ENCODE measurements at places on chromosomes 11 and 22.

DNA sequence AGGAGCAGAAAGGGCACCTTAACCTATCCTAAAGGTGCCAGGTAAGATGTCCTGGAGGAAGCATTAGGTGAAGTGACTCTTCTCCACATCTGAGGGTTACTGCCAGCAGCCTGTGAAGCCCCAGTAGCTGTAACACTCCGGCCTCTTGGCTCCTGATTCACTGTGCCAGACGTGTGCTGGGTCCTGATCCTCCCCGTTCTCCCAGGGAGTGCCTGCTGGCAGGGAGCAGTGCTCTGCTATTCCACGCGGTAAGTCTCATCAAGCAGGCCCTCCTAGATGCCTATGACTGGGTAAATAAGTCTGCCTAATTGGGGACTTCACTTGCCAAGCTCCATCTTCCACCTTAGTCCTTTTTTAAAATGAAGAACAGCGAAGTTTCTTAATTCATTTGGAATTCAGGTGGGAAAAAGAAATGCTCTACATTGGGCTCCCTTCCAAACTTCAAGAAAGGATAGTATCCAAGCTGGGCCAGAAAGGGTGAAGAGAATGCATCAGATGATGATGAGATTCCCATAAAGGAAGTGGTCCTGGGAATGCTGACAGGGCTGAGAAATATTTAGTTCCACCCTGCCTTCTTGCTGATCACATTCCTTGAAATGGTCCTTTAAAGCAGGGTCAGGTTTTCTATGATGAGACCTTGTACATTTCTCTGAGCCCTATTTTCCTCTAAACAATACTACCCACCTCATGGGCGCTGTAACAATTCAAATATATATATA lies 188.0 kb downstream of the MAML2 start:
- no peak for DNase-seq

GRCh38 chr22:40432157-40432556 lies 61.8 kb downstream of the SGSM3 start:
- DNase-seq = no peak

GRCh38 chr11:71964641-71965040 lies 34.1 kb upstream of the IL18BP start:
- DNase-seq = no peak

DNA sequence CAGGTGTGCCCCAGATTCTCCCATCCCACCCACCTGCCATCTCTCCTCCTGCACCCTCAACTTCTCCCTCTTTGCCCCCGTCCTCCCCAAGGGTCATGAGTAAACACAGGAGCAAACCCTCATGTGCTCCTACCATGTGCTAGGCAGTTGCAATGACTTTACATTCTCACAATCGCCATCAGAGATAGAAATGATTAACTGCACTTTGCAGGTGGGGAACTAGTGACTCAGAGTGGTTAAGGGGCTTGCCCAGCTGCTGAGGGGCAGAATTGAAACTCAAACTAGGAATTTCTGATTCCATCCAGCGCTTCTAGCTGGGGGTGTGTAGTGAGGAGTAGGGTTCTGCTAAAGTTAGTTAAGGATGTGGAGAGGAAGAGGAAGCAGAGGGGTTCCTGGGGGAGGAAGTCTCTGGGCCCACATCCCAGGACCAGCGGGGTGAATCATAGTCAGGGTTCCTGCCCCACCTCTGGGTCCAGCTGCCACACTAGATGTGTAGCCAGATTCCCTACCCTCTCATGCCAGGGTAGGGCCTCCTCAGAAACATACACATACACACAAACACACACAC lies 16.0 kb upstream of the PRG2 start:
- DNase-seq = no peak

- DNase-seq = no peak
These were observed 11.4 kb downstream of the SLC35F2 start for GRCh38 chr11:107847184-107847583.

- DNase-seq = no peak
These were observed 167.3 kb downstream of the UVRAG start for GRCh38 chr11:75982309-75982708.

- DNase-seq = no peak
These were observed 22.4 kb downstream of the SLC22A6 start for GRCh38 chr11:62962391-62962790.

DNA sequence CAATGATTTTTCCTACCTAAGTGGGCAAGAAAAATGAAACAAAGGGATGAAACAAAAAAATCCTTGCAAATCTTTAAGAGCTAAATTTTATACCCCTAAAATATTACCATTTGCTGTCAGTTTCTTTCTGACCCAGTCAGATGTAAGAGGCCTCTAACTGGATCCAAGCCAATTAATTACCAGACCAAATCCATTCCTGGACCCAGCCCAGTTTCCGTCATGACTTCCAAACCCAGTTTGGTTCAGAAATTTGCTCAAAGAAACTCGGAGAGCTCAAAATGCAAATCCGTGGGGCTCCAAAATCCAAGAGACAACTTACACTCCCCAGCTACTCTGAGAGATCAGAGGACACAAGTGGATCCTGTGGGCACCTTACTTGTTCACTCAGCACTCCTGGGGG lies 46.8 kb downstream of the TRIM44 start:
- DNase-seq = no peak

DNA sequence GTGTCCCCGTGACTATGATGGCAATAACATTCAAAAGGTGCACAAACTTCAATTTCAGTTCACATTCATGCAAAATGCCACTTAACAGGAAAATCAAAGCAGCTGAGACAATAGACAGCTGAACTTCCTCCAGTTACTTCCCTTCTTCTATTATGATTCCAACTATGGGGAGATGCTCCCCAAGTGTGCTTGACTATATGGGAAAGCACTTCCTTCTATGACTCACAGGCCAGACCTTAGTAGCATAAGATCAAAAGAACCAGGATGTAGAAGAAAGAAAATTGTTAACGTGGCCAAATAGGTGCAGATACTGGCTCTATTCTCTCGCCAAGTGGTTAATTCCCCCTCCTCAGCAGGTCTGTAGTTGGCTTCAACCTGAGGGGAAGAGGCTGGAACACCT lies 7.8 kb upstream of the FAT3 start:
- DNase-seq = no peak

- DNase-seq = no peak
These were observed 12.4 kb downstream of the PLEKHA7 start for GRCh38 chr11:17001806-17002205.

DNA sequence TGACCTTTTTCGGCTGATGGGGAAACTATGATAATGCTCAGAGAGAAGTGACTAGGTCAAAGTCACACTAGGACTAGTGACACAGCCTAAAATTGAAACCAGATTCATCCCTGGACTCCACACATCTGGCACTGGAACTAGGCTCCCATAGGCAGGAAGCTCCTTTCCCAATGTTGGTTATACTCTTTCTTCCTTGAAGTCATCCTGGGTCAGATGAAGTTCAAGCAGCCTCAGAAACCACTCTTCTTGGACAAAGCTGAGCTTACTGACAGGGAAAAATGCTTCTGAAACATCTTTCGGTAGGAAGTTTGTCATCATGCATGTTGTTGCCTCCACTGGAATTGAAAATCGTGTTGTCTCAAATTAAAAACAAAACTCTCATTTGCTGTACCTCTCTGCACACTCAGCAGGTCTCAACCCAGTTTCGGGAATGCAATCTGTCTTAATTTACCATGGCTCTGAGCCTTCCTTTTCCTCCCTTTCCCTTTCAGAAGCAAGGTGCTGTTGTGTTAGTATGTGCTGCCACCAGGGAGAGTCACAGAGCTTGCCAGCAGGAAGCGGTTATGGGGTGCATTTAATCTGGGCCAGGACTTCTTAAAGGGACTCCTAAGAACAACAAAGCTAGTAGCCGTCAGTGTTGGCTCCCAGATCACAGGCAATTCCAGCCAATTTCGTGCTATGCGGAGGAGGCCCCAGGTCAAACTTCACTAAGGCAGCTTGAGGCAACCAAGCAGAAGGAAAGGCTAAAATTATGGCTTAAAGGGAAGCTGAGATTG lies 384.8 kb downstream of the TENM4 start:
- DNase-seq = no peak

- DNase-seq = no peak
These were observed 11.0 kb upstream of the PTPN5 start for GRCh38 chr11:18802381-18803257.
